ENCODE measurements at places on chromosomes 13 and 19. TPM values are rescaled to one million over a fixed set of nuclear protein-coding genes. Genes with fewer than 3 reads are reported as not detected.

Gene CTU1
- 10.2 TPM for total RNA-seq

Gene CRX
- total RNA-seq: not detected

Gene KCNN4
- 111 TPM for total RNA-seq

Gene OR7D2
- total RNA-seq: not detected

Gene CLEC17A
- not detected for total RNA-seq

Gene ZNF254
- total RNA-seq: 7.4 TPM

Gene PRR20B
- total RNA-seq: not detected

Gene TMEM150B
- total RNA-seq: not detected

Gene ZIM2
- not detected for total RNA-seq

Gene TSC22D1
- 103 TPM for total RNA-seq

Gene LGI4
- not detected for total RNA-seq

Gene LILRA1
- not detected for total RNA-seq

Gene SELENOV
- not detected for total RNA-seq

Gene LGALS7
- 6.3 TPM for total RNA-seq

Gene FXYD7
- not detected for total RNA-seq

All from mammary epithelial cell (primary cell).